Stomach (tissue), 19 donors: ENCODE measurements at places on chromosomes 3 and 15. TPM values are rescaled to one million over a fixed set of nuclear protein-coding genes. Genes with fewer than 3 reads are reported as not detected.

NOX5 gene
- total RNA-seq, result 0.29 TPM

DNA sequence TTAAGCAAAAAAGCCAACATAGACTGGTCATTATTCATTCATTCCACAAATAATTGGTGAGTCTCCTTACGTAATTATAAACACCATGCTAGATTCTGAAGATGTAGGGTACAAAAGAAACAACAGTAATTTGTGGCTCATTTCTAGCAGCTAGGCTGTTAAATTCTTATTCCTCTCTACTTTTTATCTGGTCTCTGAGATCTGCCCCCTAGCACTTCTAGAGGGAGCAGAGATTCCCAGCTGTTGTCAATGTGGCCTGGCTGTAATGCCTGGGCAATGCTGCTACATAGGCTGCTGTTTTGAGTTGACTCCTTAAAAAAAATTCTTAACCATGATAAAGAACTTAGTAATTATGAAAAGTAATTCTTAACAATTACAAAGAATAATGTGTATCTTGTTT lies 434.9 kb upstream of the THRB start:
- no peaks in the 10 kb centered on the region for H3K36me3 ChIP-seq
- H3K4me1 ChIP-seq, result no peaks in the 10 kb centered on the region
- no peak overlapping the region for H3K27ac ChIP-seq
- H3K4me3 ChIP-seq, result no peak overlapping the region
- H3K27me3 ChIP-seq, result no peaks in the 10 kb centered on the region
- DNase-seq, result no peak

- DNase-seq, result no peak
- no peak overlapping the region for H3K4me3 ChIP-seq
- peaks cover 10% of the 10 kb centered on the region for H3K4me1 ChIP-seq
- H3K27me3 ChIP-seq, result no peaks in the 10 kb centered on the region
These were observed 153.7 kb upstream of the TLE3 start for GRCh38 chr15:70251246-70251990.

DNA sequence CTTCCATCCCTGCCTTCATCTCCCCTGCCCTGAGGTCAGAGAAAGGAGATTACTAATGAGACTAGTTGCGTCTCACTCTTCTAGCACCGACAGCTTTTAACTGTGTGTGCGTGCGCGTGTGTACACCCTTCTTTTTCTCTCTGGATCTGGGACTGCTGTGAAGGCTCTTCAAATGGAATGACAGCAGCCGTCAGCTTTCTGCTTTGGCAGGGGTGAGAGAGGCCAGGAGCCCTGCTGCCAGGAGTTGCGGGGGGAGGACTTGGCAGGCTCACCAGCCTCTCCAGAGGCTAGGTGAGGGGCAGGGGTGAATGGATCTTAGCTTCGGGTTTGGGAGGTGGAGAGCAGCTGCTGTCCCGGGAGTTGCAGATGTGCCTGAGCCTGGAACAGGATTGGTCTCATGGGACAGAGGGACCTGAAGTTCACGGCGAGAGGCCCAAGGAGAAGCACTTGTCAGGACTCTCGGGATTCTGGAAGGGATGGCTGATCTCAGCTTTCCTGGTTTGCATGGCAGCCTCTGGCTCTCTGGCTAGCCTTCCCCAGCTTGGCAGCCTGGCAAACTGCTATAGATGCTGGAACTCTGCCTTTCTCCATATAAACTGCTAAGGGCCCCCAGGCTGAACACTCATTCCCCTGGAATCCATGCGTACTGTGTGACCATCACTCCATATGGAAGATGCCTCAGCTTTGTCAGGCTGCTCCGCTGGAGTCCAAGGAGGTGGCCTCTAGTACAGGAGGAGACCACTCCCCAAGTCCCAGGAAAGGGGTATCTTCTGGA lies 16.6 kb downstream of the TEX264 start:
- no peak for DNase-seq
- peaks cover 95% of the 10 kb centered on the region for H3K36me3 ChIP-seq
- no peaks in the 10 kb centered on the region for H3K27me3 ChIP-seq

GRCh38 chr3:141625506-141625905 lies 112.6 kb upstream of the RNF7 start:
- H3K27ac ChIP-seq, result no peak overlapping the region
- no peaks in the 10 kb centered on the region for H3K4me1 ChIP-seq
- H3K36me3 ChIP-seq, result no peaks in the 10 kb centered on the region

DNA sequence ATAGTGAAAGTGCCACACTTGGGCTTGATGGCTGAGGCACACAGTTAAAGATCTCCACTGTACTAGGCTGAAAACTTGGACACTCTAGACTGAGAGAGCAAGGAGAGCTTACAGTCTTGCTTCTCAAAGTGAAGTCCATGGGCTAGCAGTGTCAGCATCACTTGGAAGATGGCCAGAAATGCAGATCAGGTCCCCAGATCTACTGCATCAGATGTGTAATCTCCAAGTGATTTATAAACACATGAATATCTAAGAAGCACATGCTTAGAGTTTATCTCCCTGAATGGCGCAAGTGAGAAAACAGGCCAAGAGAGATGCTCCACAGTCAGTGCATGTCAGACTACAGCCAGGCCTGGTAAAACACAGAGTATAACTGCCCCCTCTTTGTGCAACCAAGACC lies 308.6 kb downstream of the CLSTN2 start:
- H3K4me3 ChIP-seq, result no peak overlapping the region
- no peak for DNase-seq
- no peaks in the 10 kb centered on the region for H3K4me1 ChIP-seq
- H3K36me3 ChIP-seq, result no peaks in the 10 kb centered on the region

DNA sequence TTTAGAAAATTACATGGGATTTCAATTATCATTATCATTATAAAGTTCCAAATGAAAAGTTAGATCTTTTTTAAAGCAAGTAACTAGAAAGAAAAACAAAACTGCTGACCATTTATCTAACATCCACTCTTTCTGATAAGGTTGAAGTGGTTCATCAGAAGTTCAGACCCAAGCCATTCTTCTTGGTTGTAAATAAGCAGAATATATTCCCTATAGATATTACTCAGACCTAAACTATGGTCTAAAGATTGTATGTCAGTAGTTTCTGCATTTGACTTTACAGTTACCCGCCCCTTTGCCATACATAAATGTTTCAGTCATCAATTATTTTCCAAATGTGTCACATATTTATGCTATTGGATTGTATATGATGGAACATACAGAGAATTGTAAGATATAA lies 136.7 kb downstream of the PLOD2 start:
- H3K4me1 ChIP-seq, result no peaks in the 10 kb centered on the region
- no peaks in the 10 kb centered on the region for H3K36me3 ChIP-seq
- H3K27me3 ChIP-seq, result no peaks in the 10 kb centered on the region

ATXN7 gene
- 53.3 TPM for total RNA-seq

DNA sequence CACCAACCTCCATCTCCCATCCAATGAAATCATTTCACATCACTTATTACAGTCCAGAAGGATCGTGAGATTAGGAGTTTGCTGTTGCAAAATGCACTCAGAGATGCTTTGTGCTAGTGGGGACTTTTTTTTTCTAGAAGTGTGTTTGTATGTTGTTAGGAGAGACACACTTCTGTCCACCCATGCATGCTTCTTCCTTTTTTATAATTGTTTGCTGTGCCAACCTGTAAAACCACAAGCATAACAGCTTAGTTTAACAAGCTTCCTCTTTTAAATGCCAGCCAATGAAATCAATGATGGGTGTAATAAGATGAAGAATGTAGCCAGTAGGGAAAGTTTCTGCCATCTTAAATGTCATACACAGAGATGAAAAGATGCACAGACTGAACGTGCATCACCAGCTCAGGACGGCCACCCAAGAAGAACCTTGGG lies 305.6 kb upstream of the STT3B start:
- no peak overlapping the region for H3K4me3 ChIP-seq
- no peaks in the 10 kb centered on the region for H3K27me3 ChIP-seq
- H3K4me1 ChIP-seq, result no peaks in the 10 kb centered on the region
- peak; percentile 31 for DNase-seq
- H3K36me3 ChIP-seq, result no peaks in the 10 kb centered on the region
- H3K27ac ChIP-seq, result no peak overlapping the region
